Activated T-helper 1 cell treated with anti-CD3 and anti-CD28 coated beads, Interleukin-12 subunit alpha, Interleukin-12 subunit beta, Interleukin-2, Interleukin-4 antibody, amounts not matched to agents 30 ng/mL and 10 ng/mL and 1 ng/mL, durations not matched to agents 14 hours and 24 hours and 36 hours (primary cell): ENCODE measurements at places on chromosomes 7 and 10.
A peak's percentile ranks its signal among the peaks of the same experiment; 100 is the strongest.

DNA sequence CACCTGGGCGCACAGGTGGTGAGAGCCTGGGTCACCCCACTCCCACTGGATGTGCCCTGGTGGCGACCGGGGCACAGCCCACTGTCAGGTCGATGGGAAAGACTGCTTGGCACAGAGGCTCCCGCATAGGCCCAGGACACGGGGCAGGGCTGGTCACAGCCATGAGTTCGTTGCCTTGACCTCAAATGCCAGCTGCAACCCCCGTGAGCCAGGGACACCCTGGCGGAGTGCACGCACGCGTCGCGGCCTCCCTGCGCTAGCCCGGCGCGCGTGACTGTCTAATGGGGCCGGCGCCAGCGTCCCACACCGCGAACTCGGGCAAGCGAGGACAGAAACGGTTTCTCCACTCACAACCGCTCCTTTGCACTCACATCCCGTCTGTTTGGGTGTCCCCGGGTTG, 267.4 kb downstream of the USP6NL start:
- no peak for DNase-seq
- H3K4me1 ChIP-seq = no peaks in the 10 kb centered on the region
- H3K27ac ChIP-seq = no peak overlapping the region
- no peaks in the 10 kb centered on the region for H3K36me3 ChIP-seq

GRCh38 chr7:42409296-42409695, 172.3 kb upstream of the GLI3 start:
- no peaks in the 10 kb centered on the region for H3K27me3 ChIP-seq
- H3K4me1 ChIP-seq = no peaks in the 10 kb centered on the region
- H3K36me3 ChIP-seq = no peaks in the 10 kb centered on the region
- H3K27ac ChIP-seq = no peak overlapping the region
- H3K4me3 ChIP-seq = no peak overlapping the region

DNA sequence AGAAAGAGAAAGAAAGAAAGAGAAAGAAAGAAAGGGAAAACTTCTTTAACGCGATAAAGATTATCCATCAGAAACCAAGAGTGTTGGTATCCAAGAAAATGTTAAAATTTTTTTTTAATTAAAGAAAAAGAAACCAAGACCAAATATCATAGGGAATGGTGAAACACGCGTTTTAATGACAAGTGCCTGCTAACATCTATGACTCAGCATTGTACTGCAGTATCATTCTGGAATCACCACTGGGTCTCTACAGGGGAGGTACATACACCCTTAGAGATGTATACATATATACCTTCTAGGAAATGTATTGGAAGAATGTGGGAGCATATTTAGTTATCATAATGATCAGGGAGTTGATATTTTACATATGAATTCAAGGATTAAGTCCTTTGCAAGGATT, 32.1 kb upstream of the PIK3AP1 start:
- H3K27me3 ChIP-seq = peaks cover 13% of the 10 kb centered on the region
- no peaks in the 10 kb centered on the region for H3K36me3 ChIP-seq
- peaks cover 11% of the 10 kb centered on the region for H3K4me1 ChIP-seq
- DNase-seq = no peak

DNA sequence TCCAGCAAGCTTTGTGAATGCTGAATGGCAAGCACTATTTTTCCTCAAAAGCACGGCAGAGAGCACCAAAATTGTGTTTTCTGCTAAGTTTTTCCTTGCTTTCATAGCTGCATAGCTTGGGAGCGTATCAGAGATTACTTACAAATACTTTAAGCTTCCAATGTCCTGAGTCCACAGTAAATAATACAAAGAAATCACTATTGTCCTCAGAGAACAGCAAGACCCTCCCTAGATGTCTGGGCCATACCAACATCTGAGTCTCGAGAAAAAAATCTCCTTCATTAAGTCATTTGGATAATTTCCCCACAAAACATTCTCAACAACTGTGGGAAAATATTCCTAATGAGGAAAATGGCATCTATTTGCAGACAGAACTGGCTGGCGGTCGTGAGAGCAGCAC, 41.7 kb downstream of the SGMS1 start:
- H3K4me3 ChIP-seq = no peak overlapping the region
- H3K27ac ChIP-seq = no peak overlapping the region
- H3K27me3 ChIP-seq = no peaks in the 10 kb centered on the region
- peaks cover 13% of the 10 kb centered on the region for H3K4me1 ChIP-seq

GRCh38 chr7:132877573-132877972, 204.3 kb downstream of the CHCHD3 start:
- no peak for DNase-seq
- no peak overlapping the region for H3K27ac ChIP-seq
- peaks cover 6% of the 10 kb centered on the region for H3K4me1 ChIP-seq
- peaks cover 2% of the 10 kb centered on the region for H3K36me3 ChIP-seq

DNA sequence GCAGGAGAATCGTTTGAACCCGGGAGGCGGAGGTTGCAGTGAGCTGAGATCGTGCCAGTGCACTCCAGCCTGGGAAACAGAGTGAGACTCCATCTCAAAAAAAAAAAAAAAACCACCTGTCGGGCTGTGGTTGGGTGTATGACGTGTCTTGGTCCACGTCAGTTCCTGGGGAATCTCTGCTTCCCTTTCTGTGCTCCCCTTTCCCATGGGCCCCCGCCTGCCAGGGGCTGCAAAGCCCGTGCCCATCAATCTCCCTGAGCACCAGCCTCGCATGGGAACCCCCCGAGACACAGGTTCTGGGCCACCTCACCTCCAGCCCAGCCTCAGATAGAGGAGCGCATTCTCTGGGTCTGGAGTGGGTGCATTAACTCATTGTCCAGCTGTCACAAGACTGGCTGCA, 2.3 kb upstream of the SH2B2 start:
- peak overlapping the region; percentile 70 for H3K4me3 ChIP-seq
- H3K27ac ChIP-seq = no peak overlapping the region
- H3K27me3 ChIP-seq = peaks cover 27% of the 10 kb centered on the region
- no peak for DNase-seq
- H3K36me3 ChIP-seq = no peaks in the 10 kb centered on the region

- DNase-seq = no peak
- H3K4me3 ChIP-seq = no peak overlapping the region
Observed at GRCh38 chr10:16242859-16243613, 193.8 kb upstream of the PTER start.

DNA sequence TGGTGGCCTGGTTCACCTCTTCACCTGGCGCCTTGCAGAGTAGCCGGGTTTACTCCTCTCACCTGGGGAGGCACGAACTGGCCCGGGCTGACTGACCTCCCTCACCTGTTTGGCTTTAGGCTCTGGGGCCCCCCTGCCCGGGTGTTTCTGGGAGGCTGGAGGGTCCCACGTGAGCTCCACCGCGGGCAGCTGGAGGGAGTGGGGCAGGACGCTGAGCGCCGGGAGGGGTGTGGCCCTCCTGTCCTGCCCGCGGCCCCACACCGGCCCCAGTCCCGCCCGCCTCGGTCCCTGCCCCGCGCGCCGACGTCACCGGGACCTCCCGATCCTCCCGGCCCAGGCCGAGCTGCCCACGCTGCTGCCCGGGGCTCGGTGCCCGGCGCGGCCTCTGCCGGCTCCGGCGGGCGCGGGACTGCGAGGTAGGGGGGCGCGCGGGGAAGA, at the start of gene AMZ1:
Gene AMZ1, plus strand, starts transcription at position 322 of the 438 bp plus-strand sequence. CDS start 12,250 bp downstream, outside the sequence.
- no peaks in the 10 kb centered on the region for H3K36me3 ChIP-seq
- H3K4me1 ChIP-seq = peaks cover 14% of the 10 kb centered on the region
- no peak within 1 kb of the TSS for H3K27ac ChIP-seq
- peaks cover 45% of the 10 kb centered on the region for H3K27me3 ChIP-seq
- H3K4me3 ChIP-seq = no peak within 1 kb of the TSS

- H3K4me1 ChIP-seq = no peaks in the 10 kb centered on the region
- no peak overlapping the region for H3K4me3 ChIP-seq
- H3K27ac ChIP-seq = no peak overlapping the region
- no peaks in the 10 kb centered on the region for H3K36me3 ChIP-seq
- no peak for DNase-seq
- H3K27me3 ChIP-seq = no peaks in the 10 kb centered on the region
Observed at GRCh38 chr7:64849924-64850499, 53.1 kb upstream of the ZNF273 start.
